NB4 (cell line): ENCODE measurements at places on chromosomes 2 and 18.
A peak's percentile ranks its signal among the peaks of the same experiment; 100 is the strongest.

GRCh38 chr18:49621717-49622351 is 60.0 kb downstream of the LIPG start:
- DNase-seq = no peak

DNA sequence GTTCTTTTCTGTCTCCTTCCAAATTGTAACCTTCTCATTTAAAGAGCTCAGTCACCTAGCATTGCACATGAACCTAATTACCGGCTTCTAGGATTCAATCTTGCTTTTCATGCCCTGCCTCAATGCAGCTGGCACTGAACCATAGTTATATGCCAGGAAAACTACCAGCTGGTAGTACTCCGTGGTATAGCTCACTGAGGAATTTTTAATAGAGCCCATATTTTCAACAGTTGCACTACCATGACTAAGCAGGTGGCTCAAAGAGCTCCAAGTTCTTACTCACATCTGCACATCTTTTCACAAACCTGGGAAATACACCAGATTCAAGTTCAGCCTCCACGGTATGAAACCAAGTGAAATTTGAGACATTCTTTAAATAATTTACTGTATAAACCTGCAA is 363.5 kb downstream of the GRB14 start:
- no peak for DNase-seq

DNA sequence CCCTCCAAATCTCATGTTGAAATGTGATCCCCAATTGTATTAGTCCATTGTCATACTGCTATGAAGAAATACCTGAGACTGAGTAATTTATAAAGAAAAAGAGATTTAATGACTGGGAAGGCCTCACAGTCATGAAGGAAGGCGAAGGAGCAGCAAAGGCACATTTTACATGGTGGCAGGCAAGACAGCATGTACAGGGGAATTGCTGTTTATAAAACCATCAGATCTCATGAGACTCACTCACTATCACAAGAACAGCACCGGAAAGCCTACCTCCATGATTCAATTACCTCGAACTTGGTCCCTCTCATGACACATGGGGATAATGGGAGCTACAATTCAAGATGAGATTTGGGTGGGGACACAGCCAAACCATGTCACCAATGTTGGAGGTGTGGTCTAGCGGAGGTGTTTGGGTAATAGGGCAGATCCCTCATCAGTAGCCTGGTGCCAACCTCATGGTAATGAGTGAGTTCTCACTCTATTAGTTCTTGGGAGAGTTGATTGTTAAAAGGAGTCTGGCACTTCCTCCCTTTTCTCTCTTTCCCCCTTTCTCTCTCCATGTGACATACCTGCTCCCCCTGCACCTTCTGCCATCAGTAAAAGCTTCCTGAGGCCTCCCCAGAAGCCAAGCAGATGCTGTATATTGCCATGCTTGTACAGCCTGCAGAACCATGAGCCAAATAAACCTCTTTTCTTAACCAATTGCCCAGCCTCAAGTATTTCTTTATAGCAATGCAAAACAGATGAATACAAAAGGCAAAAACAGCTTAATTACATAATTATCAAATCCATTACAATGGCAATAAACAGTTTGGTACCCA is 14.5 kb upstream of the FN1 start:
- DNase-seq = no peak

- peak; percentile 78 for DNase-seq
Observed at GRCh38 chr2:239606741-239607516, 206.1 kb upstream of the HDAC4 start.

- DNase-seq = no peak
Observed at GRCh38 chr2:74584088-74584645, 29.6 kb downstream of the DOK1 start.

DNA sequence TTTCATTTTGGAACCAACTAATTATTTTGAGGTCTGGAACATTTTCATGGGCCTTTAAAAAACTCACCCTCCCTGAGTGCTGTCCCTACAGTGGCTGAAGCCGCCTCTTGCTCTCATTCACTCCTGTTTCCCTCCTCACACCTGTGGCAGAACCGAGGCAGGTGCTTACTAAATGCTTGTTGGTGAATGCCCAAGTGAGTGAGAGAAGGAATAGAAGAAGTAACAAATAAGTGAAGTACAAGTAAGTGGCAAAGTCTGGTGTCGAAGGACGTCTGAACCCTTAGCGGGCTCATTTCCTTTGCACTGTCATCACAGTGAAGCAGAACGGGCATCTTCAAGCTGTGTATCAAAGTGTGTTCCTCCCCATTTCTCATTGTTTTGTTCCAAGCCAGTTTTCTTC is 135.2 kb downstream of the RHBDD1 start:
- no peak for DNase-seq

GRCh38 chr2:20165677-20166509 is 59.0 kb downstream of the SDC1 start:
- DNase-seq = no peak

- peak; percentile 8 for DNase-seq
Observed at GRCh38 chr2:108355906-108356734, 21.6 kb upstream of the SULT1C4 start.

GRCh38 chr2:165897726-165898125 is 55.9 kb downstream of the TTC21B start:
- peak; percentile 73 for DNase-seq

DNA sequence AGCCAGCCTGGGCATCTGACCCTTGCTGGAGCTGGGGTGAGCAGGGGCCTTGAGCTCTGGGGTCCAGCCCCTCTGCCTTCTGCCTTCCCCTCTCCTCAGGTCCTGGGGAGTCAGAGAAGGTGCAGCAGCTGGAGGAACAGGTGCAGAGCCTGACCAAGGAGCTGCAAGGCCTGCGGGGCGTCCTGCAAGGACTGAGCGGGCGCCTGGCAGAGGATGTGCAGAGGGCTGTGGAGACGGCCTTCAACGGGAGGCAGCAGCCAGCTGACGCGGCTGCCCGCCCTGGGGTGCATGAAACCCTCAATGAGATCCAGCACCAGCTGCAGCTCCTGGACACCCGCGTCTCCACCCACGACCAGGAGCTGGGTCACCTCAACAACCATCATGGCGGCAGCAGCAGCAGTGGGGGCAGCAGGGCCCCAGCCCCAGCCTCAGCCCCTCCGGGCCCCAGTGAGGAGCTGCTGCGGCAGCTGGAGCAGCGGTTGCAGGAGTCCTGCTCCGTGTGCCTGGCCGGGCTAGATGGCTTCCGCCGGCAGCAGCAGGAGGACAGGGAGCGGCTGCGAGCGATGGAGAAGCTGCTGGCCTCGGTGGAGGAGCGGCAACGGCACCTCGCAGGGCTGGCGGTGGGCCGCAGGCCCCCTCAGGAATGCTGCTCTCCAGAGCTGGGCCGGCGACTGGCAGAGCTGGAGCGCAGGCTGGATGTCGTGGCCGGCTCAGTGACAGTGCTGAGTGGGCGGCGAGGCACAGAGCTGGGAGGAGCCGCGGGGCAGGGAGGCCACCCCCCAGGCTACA is 3.8 kb downstream of the EMILIN1 start:
- DNase-seq = peak; percentile 91

DNA sequence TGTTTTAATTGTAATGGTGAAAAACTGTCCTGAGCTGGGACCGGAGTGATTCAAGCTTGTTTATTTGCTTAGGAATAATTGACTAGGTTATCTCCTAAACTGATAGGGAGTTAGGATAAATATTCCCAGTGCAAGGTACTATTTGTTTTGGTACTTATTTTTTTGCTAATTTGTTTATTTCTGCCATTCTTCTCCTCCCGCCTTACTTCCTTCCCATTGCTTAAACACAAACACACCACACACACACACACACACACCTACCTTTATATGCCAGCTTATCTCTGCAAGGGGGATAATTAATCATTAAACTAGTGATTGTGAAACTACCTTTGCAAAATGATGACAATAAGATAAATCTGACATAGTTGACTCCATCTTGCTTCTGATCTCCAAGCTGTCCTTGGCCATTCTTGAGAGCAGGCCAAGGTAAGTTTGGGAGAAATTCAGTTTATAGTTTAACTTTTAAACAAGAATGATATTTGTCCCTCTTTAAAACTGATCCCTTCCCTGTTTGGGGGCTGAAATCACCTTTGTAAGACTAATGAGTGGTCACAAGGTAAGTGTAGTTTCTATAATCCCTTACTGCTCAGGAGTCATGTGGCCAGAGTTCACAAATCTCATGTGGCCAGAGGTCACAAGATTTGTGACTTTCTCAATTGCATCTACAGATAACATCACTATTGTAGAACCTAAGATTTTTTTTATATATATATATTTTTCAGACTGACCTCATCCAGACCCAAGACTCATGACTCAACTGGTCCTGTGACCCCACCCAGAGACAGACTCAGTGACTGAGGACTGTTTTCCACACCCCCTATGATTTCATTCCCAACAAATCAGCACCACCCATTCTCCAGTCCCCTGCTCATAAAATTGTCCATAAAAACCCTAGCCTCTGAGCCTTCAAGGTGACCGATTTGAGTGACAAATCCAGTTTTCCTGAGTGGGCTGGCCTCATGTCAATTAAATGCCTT is 83.1 kb upstream of the LRRTM4 start:
- DNase-seq = no peak

DNA sequence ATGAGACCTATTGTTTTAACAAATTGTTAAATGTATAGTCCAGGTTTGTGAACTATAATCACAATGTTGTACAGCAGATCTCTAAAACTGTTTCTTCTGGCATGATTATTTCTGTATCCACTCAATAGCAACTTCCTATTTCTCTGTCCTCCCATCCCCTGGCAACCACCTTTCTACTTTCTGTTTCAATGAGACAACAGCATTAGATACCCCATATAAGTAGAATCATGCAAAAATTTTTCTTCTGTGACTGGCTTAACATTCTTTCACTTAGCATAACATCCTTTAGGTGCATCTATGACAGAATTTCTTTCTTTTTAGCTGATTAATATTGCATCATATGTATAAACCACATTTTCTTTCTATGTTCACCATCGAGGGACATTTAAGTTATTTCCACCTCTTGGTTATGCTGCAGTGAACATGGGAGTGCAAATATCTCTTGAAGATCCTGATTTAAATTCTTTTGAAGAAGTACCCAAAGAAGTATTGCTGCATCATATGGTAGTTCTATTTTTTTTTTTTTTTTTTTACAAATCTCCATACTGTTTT is 713.5 kb downstream of the LRP1B start:
- DNase-seq = no peak

- DNase-seq = no peak
Observed at GRCh38 chr2:199975273-199975895, 20.0 kb downstream of the MAIP1 start.

GRCh38 chr2:178514664-178515063 is 34.4 kb downstream of the PLEKHA3 start:
- DNase-seq = peak; percentile 21

GRCh38 chr18:35041815-35042387 is 688 bp downstream of the MAPRE2 start:
- no peak for DNase-seq

DNA sequence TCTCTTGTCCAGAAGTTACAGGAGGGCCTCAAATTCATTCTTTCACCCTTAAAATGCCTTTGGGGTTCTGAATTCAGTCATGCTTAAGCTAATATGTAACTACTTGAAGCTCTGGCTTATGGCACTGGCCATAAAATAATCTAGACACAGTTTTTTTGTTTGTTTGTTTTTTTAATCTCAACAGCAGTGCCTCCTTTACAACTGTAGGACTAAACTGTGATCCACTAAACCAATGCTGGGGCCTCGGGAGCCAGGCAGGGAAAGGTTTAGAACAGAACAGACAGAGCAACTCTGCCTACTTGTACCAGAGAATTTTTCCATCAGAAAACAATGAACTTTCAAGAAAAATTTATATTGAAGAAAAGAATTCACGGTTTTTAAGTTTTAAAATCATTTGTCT is 1.7 kb downstream of the STAM2 start:
- no peak for DNase-seq

DNA sequence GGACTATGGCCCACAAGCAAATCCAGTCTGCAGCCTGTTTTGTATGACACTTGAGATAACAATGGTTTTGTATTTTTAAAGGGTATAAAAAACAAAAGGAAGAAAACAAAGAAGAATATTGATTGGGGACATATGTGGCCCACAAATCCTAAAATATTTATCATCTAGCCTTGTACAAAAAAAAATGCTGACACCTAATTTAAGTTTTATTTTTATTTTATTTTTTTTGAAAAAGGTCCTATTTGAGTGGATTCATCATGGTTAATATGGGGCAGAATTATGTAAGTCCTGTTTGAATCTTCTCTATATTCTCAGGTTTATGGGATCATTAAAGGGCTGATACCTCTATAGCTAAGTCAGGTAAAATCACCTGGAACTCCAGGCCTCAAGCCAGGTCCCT is 525.7 kb downstream of the LRP1B start:
- no peak for DNase-seq

DNA sequence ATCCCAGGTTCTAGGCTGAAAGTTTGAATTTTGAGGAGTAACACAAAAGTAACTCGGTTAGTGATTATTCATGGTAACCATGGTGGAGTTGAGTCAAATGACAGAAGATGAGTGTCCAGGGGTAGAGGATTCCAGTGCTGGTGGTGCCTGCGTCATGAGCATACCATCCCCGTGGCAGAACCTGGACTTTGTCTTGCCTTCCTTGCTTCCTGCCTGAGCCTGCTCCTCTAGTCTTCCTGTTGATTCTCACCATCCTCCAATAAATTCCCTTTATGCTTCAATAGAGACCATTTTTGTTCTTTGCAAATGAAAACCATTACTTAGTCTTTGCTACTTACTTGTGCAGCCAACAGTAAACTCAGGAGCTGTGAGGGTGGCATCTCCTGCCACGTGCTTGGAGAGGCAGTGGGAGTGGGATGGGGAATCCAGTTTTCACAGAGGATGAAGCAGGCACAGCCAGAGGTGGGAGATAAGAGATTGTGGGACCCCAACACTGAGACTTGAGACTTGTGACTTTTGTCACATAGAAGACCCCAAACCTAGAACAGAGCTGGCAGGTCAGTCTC is 4.1 kb upstream of the YES1 start:
- no peak for DNase-seq

DNA sequence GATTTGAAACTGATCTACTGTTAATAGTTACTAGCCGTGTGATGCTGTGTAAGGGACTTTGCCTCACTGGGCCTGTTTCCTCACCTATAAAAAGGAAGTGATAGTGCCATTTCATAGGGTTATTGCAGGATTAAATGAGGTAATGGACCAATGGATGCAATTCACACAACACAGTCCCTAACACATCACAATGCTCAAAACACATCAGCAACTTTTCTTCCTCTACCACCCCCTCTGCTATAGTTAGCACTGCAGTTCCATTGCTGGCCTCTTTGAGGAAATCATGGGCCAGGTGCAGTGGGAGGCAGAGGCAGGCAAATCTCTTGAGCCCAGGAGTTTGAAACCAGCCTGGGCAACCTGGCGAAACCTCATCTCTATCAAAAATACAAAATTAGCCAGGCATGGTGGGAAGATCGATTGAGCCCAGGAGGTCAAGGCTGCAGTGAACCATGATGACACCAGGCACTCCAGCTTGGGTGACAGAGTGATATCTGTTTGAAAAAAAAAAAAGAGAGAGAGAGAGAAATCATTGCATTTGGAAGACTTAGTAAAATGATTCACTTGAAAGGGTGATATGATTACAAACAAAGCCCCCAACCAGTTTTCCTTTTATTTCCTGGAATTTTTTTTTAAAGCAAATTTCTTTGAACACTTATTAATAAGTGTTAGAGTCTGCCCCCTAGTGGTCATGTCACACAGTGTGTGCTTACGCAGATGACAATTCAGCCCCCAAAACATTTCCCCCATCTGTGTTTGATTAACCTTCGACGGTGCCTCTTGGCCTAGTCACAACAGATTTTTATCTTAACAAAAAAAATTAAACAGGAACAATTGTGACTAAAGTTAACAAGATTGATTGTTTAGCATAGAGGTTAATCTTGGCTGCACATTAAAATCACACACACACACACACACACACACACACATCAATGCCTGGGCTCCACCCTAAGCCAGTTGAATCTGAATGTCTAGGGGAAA is 88.6 kb upstream of the BCL11A start:
- peak; percentile 72 for DNase-seq

GRCh38 chr2:190069936-190070696 is 7.6 kb upstream of the MSTN start:
- peak; percentile 66 for DNase-seq
